ENCODE measurements at places on chromosomes 13 and 19.

- no peak for DNase-seq
These were observed 15.6 kb downstream of the AXL start for GRCh38 chr19:41234512-41235168.

DNA sequence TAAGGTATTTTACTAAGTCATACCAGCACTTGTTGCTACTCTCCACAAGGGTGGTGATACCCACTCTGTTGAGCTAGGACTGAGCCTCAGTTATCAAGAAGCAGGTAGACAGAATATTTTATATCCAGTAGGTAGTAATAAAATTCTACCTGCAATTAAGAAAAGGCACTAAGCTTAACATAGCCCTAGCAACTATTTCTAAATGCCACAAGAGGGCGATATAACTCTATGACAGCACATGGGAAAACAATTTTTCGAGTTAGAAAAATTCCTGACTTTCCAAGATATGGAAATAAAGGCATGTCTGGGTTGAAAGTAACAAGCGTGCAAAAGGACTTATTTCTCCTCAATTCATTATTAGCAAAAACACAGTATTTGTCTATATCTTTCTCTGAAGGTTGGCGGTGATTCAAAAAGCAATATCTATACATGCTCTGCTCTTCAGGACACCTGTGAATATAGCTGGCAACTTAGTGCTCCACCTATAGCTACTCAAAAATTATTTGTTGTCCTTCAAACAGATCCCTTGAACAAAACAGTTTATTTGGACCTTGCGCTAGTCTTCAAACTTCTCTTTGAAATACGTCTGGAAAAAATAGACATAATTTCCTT, 14.7 kb downstream of the CCDC169 start:
- no peak for DNase-seq

- DNase-seq = no peak
These were observed 8.3 kb upstream of the SYCN start for GRCh38 chr19:39212375-39212742.

- peak; percentile 47 for DNase-seq
These were observed 67.5 kb downstream of the CHST8 start for GRCh38 chr19:33689138-33689746.

- no peak for DNase-seq
These were observed 64.0 kb downstream of the IER2 start for GRCh38 chr19:13214036-13214730.

DNA sequence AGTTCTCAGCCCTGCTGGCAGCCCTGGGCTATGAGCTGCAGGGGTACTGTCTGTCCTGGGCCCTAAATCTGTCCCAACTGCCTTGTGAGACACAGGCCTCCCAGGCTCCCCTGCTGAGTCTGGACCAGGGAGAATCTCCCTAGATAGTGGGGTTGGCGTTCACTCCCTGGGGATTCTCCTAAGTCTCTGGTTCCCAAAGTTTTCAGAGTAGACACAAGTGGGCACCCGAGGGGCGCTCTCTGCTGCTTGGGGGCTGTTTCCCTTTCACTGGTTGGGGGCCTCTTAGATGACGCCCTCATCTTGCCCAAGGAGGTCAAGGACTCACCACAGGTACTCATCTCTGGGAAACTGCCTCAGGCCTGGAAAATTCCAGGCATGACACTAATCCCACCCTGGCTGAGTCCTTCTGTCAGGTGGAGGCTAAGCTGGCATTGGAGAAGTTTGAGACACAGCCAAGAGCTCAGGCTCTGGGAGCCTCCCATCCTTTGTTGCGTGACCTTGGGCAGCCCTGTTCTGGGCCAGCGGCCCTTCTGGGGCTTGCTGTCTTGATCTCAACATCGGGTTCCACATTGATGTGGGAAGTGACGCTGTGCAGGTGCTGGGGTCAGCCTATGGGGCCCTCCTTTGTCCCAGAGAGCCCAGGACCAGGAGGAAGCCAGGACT, 3.9 kb downstream of the RPL18A start:
- no peak for DNase-seq

- no peak for DNase-seq
These were observed 709.2 kb upstream of the SLITRK1 start for GRCh38 chr13:84591444-84591843.

- DNase-seq = no peak
These were observed 29.4 kb downstream of the RFXAP start for GRCh38 chr13:36848199-36848982.

DNA sequence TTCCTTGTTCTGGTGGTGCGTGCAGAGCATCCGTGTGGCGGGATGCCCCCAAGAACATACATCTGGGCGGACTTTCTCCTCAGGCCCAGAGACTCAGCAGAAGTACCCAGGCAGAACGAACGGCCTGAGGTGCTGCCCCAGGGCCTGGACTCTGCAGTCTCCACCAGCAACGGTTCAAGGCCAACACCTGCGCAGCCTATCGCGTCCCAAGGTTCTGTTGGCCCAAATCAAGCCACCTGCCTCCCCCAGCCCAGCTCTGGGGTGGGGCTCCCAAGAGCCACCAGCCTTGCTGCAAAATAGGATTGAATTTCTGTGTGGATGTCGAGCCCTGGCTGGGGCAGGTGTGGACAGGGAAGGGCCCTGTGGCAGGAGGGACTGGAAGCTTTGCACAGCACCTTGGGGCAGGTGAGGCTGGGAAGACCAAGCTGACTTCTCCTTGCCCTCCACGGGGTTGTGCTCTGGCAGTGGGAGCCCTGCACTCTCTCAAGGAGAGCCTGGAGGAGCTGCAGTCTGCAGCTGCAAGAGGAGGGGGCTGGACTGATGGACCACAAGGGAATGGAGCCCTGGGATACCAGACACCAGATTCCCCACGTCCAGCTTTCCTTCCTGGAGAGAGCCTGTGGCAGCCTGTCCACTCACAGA, 146.9 kb downstream of the ZNF536 start:
- DNase-seq = no peak

DNA sequence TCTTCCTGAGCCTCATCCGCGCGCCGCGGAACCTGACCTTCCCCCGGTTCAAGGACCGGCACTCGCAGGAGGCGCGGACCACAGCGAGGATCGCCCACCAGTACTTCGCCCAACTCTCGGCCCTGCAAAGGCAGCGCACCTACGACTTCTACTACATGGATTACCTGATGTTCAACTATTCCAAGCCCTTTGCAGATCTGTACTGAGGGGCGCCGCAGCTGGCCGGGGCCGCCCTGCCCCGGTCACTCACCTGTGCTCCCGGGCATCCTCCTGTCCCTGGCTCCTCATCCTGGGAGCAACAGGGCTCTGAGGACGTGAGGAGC, 23.9 kb upstream of the KCTD15 start:
- no peak for DNase-seq

DNA sequence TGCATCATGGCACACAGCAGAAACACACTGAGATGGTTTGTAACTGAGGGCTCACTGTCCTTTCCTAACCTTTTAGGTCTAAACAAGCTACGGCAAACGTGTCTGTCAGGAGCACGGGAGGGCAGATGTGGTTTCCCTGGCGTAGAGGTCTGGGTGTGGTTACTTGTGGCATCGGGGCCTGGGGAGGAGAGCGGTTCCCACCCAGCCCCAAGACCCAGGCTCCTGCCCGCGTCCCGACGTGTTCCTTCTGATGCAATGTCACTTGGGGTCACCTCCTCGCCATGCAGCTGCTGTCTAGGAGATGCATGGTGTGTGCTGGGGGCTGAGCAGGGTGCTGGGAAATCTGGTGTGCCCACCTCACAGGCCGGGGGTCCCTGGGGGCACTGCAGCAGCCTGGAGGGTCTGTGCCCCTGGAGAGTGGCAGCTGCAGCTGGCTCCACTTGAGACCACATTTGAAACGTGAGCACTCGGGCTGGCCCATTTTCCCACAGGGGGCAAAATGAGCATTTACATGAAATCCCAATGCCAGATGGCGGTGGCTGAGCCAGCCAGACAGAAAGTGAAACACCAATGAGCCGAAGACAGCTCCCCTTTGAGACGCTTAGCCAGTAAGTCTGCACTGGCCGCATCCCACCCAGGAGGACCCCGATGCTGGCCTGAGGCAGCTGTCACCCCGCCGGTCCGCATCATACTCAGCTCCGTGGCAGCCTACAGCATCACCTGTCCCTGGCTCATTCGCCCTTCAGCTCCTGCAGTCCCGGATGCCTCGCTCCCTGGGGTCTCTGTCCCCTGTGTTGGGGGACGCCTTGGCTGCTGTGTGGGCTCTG, 22.3 kb upstream of the MYDGF start:
- no peak for DNase-seq

GRCh38 chr13:33757713-33758112, 60.2 kb upstream of the RFC3 start:
- no peak for DNase-seq

- DNase-seq = no peak
These were observed 188.5 kb downstream of the FOXO1 start for GRCh38 chr13:40477623-40478608.

DNA sequence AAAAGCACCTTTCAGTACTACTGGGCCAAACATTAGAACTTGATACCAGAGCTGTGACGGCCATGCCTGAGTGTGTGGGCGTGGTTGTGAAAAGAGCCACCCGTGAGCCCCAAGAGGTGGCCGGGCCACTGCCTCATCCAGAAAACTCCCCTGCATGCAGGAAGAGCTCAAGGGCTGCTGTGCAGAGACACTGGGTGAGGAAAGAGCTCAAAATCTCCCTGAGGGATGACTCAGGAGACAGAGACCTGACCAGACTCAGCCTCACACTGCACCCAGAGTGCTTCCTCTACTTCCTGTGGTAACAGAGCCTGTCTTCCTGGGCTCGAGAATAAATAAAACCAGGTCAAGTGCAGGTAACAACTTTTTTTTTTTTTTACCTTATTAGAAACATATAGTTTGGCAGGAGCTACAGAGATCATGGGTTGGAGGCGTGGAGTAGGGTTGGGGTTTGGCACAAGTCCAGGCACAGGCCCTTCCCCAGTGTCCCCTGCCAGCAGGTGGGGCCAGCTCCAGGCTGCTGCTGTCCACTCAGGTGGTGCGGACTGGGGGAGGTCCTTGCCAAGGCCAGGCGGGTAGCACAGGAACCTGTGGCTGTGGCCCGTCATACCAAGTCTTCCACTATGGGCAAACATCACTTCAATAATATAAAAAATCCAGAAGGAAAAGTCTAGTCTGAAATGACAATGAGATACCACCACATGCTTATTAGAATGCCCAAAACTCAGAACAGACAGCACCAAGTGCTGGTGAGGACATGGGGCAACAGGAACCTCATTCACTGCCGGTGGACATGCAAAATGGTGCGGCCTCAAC, 25.5 kb downstream of the ELL start:
- DNase-seq = no peak

GRCh38 chr13:112730157-112730671, 40.4 kb downstream of the ATP11A start:
- DNase-seq = peak; percentile 49

DNA sequence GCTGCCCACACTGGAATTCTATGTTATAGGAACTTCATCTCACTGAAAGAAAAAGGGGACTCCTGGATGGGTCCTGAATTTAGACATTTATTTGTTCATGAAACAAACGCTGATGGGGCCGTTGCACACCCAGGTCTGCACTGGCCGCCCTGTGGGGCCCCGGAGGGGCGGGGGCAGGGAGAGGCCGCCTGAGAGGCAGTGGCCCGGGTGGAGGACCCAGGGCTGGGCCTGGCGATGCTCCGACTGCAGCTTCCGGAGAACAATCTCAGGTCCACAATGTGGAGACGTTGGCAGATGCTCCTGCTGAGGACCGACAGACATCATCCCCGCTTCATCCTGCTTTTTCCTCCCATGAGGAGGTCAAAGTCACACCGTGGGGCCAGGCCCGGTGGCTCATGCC, 16.3 kb upstream of the PTBP1 start:
- DNase-seq = no peak
